DND-41 (cell line): ENCODE measurements at places on chromosomes 3 and 15.

- DNase-seq = no peak
Observed at GRCh38 chr3:88408935-88409334, 259.2 kb downstream of the C3orf38 start.

GRCh38 chr3:128597900-128598299 is 52.7 kb downstream of the RPN1 start:
- DNase-seq = no peak

DNA sequence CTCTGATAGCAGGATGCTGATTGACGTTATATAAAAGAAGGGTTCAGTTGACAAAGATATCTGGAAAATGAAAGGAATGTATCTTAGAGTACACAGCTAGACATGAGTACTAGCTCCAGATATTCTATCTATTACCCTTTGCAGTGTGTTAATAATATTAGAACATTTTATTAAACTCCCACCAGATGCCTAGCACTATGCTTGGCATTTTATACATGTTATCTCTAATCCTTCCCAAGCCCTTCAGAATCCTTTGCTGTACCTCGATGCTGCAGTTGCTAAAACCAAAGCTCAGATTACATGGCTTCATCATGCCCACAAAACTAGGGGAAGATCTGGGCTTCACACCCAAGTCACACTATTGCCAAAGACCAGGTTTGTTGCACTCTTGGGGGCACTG is 350.1 kb upstream of the AZI2 start:
- no peak for DNase-seq

DNA sequence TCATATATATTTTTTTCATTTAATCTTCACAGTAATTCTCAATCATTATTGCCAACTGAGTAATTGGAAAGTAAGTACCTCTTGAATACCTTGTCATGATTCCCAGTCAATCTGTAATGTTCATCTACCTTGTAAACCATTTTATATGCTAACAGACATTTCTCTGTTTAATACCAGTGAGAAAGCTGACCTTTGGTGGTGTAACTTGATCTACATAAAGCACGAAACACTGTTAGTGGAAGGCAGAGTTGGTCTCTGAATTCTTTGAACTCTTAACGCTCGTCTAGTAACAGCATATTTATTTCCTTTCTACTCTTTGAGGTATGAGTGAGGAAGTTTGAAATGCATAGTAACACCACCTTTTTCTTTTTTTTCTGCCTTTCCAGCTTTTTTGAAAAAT is 59.5 kb downstream of the SLC25A26 start:
- DNase-seq = no peak
